GM12864 (cell line): ENCODE measurements at places on chromosomes 5 and 9.

DNA sequence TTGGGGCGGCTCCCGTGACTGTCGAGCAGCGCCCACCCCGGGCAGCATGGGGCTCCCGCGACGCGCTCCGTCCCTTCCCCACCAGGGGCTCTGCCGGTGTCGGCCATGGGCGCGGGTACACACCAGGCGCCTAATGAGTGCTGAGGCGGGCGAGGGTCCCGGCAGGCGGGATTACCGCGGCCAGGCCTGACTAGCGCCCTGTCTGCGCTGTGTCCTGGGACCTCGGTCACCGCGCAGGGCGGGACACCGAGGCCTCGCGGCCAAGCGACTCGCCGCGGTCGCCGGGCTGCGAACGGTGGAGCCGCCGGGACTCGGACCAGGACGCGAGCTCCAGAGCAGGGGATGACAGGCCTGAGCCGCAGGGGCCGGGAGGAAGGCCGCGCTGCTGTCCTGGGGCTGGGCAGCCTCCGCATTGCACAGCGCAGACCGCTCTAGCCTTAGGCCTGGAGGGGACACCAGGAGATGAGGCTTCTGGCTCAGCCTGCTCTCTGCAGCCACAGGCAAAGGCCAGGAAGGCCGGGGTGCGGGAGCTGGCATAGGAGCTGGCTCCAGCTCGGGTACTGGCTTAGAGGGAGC lies 14.1 kb downstream of the LCN10 start:
- DNase-seq, result no peak

DNA sequence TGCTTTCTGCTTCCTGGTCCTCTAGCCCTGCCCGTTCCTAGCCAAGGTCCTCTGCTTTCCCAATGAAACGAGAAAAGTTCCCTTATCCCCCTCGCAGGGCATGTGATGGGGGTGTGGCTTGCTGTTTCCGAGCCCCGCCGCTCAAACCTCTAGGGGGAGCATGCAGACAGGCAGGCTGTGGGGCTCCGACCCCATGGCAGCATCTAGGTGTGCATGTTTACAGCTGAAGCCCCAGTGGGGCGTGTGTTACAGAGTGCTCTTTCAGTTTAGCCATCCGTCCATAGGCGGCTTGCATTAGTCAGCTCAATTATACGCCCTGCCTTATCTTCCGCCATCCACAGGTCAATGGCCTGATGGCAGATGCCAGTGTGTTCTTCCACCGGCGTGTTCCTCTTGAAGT lies 48.3 kb upstream of the SPATA31E1 start:
- no peak for DNase-seq

DNA sequence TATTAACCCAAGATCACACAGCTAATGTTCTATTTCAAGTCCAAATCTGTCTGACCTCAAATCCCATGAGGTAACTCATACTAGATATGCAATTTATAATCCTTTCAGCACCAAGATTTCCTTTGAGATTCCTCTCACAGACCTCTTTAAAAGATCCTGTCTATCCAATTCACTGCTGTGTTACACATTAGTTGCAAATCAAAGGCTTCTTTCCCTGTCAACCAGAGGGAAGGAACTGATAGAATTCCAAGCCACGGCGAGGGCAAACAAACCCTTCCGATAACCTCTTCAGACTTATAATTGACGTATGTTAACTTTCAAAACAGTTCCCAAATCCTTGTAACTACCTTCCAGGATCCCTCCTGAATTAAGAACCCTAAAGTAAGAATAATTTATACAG lies 168.9 kb downstream of the DRD1 start:
- DNase-seq, result no peak

DNA sequence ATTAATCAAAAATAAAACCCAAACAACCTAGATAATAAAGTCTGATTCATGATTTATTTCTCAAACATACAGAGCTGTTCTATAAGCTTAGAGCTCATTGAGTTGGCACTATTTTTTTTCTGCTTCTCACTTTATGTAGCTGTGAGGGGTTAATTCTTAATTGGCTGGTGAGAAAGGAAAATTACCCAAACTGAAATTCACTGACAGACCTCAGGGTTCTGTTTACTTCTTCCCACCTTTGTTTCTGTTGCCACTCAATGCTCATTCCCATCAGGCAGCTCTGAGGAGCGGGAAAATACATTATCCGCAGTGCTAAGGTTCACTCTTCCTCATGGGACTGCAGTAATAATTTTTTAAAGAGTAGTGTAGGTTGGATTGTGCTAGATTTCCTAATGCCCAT lies 139.9 kb downstream of the KCTD16 start:
- no peak for DNase-seq

DNA sequence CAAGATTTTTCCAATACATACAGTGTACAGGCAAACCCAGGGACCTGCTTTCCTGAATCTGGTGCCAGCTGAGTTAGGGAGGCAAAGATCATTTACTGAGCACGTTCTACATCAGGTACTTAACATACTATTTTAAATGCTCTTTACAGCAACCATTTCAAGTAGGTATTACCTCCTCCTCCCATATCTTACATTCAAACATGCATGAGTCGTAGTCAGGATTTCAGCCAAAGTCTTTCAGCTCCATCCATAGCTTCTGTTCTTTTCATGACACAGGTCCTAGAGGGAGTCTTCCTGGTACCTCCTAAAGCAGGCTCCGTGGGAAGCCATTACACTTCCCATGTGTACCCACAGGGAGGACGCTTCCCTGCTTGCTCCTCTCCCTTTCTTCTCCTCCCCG lies 11.7 kb downstream of the KCNV2 start:
- DNase-seq, result no peak

GRCh38 chr5:11504886-11505193 lies 399.4 kb downstream of the CTNND2 start:
- DNase-seq, result no peak
